ENCODE measurements at places on chromosomes 4 and X.

- DNase-seq: no peak
Observed at GRCh38 chr4:187714957-187715356, 280.6 kb upstream of the ZFP42 start.

- DNase-seq: no peak
Observed at GRCh38 chrX:100477958-100478357, 67.9 kb upstream of the PCDH19 start.

DNA sequence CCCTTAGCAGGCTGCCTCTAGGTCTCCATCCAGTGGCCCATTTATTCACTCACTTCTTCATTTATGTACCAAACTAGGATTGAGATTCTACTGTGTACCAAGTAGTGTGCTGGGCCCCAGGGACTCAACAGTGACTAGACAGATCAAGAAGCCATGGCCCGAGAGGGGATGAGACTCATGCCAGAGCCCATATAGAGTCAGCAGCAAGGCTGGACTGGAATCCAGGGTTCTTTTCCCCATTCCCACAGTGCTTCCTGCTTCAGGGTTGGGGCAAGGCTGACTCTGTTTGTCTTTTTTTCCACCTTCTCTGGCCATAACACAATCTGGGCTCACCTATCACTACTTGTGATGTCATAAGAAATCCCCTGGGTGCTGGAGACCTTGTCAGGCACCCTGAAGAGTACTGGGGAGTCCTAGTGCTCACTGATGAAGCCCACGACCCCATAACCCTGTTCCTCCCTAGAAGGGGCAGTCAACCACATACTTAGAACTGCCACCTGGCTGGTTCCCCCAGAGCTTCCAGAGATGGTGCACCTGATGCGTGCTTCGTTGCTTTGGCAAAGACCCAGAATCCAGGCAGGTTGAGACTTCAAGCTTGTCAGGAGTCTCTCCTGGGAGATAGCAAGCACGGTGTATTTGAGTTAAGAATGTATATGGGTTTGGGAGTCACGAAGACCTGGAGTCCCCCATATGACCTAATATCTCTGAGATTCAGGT, 6.2 kb downstream of the RTL5 start:
- DNase-seq: no peak

- no peak for DNase-seq
Observed at GRCh38 chrX:3290561-3290960, 55.9 kb downstream of the MXRA5 start.

GRCh38 chr4:186348433-186348832, 82.4 kb downstream of the F11 start:
- DNase-seq: no peak
